ENCODE measurements at places on chromosomes 1 and 21.

DNA sequence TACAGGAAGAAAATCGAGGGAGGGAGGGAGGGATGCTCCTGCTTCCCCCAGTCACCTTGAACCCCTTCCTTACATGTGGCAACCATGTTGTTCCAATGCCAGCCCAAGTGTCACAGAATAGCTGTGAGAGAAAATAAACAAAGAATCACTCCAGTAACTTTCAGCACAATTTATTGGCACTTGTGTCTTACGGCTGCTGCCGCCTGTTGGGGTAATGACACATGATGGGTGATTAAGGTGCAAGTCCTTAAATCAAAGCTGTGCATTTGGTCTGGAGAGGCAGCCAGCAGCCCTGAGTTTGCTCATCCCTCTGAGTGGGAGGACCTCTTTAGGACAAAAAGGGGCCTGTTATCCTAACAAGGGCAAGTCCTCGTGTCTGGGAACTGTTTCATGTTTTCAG lies 377.7 kb downstream of the PCP4 start:
- DNase-seq, result no peak

DNA sequence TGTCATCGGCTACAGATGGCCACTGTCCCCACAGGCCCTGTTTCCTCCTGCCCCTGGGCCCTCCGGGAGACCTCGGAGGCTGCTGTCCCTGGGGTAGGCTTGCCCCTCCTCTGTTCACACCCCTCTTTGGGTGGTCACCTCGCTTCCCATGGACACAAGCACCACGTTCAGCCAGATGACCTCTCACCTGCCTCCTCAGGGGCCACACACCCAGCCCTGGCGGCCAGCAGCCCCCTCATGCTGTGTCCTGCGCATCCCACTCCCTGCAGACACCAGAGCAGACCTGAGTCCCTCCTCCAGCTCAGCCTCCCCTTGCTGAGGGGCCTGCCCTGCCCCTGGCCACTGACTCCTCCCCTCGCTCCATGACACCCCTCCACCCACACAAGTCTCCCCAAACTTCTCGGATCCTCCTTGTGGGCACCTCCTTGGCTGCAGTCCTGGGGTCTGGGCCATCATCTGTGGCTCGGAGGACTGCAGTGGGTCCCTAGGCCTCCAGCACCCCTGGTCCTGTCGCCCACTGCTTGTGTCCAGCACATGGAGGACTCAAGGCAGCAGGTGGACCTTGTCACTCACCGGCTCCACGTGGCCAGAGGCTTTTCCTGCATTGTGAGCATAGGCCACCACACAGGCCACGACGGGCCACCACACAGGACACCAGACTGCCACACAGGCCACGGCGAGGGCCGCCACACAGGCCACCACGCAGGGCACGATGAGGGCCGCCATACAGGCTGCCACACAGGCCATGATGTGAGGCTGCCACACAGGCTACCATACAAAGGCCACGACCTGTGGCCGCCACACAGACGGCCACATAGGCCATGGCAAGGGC lies 51.1 kb downstream of the MORN1 start:
- no peak for DNase-seq

DNA sequence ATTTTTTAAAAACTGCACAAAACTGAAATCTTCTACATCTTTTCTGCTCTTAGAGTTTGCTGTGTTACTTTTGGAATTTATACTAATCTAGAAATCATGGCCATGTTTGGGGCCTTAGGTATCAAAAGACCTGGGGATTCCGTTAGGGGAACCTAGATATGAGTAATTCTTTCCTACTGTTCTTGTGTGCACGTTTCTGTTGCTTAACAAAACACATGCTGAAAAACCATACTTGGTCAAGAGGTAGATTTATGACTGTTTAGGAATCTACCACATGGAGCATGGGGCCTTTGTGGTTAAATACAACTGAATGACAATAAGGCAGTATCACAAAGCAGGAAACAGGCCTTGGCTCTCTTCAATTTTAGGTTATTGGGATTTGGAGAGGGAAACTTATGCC lies 291.9 kb upstream of the USP25 start:
- no peak for DNase-seq

GRCh38 chr1:67274623-67275325 lies 32.9 kb upstream of the IL12RB2 start:
- DNase-seq, result no peak

DNA sequence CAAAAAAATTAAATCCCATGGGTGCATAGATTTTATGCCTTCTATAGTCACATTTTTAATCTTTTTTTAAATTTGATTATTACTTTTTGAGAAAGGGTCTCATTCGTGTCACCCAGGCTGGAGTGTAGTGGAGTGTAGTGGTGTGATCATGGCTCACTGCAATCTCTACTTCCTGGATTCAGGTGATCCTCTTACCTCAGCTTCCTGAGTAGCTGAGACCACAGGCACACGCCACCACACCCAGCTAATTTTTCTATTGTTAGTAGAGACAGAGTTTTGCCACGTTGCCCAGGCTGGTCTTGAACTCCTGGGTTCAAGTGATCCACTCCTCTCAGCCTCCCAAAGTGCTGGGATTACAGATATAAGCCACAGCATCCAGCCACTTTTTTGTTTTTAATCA lies 10.4 kb downstream of the CBR3 start:
- no peak for DNase-seq

DNA sequence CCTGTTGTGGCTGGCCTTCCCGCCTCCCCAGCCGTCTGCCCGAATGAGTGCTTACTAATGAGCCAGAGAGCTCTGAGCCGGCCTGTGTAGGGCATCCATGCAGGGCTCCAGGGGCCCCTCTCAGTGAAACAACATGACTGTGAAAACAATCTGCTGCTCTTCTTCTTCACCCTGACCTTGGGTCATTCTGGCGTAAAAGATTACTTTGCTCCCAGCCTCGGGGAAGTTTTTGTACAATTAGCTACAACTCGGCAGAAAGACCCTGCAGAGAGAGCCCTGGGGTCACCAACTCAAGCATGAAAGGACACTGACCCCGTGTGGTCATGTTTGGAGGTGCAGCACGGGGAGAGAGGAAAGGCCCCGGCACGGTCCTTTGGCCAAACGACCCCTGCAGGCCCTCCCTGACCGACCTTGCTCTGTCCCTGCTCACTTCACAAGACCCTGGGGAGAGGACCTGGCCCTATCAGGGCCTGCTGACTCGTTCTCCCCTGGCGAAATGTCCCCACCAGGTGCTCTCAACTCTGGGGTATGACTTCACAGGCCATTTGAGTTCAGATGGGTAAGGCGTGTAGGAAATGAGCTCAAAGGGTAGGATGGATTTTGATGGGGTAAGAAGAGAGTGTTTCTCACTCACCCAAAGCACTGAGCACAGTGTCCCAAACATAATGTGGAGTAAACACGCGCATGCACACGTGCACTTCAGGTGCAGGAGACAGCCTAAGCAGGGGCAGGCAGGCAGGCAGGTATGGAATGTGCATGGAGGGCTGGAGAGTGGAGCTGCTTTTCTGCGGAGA lies 22.9 kb upstream of the FAM20B start:
- DNase-seq, result no peak

GRCh38 chr1:72283022-72283306 lies 625 bp upstream of the NEGR1 start:
- DNase-seq, result no peak

DNA sequence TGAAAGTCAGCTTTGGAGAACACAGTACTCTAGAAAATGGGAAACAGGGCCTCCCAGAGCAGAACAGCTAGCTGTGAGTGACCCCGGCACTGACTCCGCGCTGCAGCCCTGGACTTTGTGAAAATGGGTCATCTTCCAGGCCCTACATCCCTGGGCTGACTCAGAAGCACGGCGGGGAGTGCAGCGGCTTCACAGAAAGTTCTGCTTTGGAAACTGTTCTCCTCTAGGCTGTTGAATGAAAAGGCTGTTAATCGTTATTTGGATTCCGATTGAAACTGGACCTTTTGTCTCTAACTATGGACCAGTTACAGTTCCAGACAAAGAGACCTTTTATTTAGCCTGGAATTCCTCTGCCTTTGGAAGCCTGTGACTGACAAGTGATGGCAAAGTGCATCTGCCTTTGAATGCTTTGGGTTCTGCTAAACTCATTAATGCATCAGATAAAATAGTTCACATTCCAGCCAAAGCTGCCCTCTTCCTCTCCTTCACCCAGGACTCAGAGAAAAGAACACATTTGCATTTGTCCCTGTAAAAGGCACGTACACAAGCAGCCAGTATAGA lies 144.9 kb upstream of the HOOK1 start:
- DNase-seq, result no peak

- DNase-seq, result no peak
These were observed 200.7 kb downstream of the CHRM3 start for GRCh38 chr1:239587066-239587465.

GRCh38 chr1:1039145-1039910 lies 19.4 kb downstream of the AGRN start:
- no peak for DNase-seq

DNA sequence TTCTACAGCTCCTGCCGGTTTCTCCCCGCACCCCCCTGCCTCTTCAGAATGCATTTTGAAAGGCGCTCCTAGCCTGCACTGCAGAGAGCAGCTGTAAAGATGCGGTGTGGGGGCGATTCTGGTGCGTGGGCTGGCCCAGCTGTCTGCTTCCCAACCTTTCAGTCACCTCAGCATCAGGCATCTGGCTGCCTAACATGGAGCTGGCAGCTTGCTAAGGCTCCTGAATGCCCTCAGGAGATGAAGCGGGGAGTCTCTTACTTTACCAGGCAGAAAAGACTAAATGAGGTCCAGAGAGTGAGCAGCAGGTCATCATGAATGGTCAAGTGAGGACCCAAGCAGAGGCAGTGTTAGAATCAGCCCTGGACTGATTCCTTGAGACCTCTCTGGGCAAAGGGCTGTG lies 8.7 kb downstream of the IER5 start:
- no peak for DNase-seq

GRCh38 chr1:209364716-209365115 lies 218.8 kb upstream of the CAMK1G start:
- no peak for DNase-seq

DNA sequence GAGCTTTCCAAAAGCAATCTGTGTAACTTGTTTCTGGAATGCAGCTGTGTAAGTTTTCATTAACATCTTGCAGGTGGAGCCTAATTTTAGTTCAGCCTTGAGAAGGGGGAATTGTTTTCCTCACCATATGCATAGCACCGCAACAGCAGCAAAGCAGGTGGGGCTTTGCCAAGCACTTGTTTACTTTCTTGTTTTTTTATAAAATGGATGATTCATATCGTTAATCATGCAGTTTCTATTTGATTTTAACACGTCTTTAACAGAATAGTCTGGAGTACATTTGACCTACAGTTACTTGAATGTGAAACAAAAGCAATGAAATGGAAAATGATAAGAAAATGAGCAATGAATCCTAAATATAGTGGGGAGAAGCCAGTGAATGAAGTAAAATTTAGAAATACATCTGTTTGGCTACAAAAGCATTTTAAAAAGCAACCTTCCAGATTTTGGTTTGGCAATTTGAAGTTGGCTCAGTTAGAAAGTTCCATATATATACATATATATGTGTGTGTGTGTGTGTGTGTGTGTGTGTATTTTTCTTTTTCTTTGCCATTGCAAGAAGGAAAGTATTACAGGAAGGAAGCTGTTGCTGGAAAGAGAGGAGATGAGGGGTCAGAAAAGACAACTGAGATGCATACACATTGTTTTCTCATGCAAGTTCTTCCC lies 119.0 kb upstream of the ADGRL2 start:
- DNase-seq, result no peak

DNA sequence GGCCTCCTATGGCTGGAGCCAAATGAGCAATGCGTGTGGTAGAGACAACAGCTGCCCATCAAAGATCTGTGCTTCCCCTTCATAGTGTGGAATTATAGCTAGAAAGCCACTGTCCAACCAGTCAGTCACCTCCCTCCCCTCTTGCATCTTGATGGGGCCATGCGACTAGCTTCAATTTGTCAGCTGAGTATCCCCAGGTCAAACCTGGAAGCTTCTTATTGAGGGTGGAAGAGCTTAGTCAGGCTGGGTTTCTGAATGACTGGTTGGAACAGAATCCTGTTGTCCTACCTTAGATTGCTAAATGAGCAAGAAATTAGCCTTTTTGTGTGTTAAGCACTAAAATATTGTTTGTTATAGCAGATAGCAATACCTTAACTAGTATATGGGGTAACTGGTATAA lies 625.4 kb downstream of the PTPRC start:
- no peak for DNase-seq

DNA sequence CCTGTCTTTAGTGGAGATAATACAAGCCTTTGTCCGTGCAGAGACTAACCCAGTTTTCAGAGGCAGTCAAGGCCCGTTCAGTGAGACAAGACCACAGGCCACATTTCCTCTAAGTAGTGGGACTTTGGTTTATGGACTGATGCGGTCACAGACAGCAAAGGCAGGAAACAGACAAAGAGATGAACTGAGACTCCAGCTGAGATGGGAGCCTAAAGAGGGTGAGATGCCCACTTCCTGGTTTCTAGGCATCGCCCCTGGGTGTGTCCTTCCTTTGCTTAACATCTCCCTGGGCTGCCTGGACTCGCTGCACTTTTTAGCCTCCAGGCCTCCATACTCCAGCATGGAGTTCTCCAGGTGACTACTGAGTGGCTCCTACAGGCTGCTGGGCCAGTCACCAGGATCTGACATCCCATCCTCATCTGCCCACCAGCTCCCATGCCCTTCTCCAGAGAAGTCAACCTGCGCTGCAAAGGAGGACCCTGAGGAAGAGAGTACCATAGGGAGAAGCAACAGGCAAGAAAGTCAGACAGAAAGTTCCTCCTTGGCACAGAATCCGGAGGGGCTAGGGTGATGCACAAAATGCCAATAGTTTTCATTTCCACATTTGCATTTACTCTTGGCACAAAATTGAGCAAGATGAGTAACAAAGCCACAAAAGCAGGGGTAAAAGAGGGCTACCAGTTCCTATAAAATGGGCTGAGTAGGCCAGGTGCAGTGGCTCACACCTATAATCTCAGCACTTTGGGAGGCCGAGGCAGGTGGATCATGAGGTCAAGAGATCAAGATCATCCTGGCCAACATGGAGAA lies 15.1 kb downstream of the THEMIS2 start:
- DNase-seq, result no peak

DNA sequence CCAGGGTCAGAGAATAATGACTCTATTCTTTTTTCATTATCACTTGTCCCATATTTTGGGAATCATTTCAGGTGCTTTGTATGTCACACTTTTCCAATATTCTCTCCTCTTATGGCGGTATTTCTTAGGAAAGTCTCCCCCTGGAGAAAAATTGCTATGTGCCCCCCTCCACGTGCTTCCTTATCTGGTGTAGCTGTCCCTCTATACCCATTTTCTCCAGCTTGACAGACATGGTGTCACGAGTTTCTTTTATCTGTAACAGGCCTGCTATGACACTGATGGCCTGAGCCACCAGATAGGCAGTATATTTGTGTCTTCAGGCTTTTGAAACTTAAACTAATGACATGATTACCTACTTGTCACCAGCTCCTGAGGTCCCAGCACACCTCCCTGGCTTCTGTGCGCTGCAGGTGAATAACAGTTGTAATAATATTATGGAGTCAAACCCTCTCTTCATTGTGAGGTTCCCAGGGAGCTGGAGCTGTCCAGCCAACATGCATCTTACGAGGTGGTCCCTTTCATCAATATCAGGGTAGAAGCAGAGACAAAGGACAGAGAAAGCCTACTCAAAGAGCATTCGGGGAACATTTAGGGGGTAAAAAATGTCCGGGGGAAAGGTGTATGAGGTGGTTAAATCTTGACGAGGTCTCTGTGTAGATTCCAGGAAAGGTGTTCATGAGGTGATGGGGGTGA lies 71.2 kb upstream of the DUSP10 start:
- DNase-seq, result no peak

All from NCI-H2081 treated with DMSO at 0.1 percent for 48 hours (cell line).